ENCODE measurements at places on chromosomes 12 and 14. TPM values are rescaled to one million over a fixed set of nuclear protein-coding genes. Genes with fewer than 3 reads are reported as not detected.

The SLC2A13 gene
- total RNA-seq, result 17.5 TPM

The KRT83 gene
- total RNA-seq, result 0.14 TPM

The CNTN1 gene
- 0.05 TPM for total RNA-seq

The COX8C gene
- total RNA-seq, result not detected

The MDP1 gene
- 20.5 TPM for total RNA-seq

The DENND5B gene
- 4.3 TPM for total RNA-seq

The SLC35F4 gene
- total RNA-seq, result 3.5 TPM

The AQP2 gene
- total RNA-seq, result 0.09 TPM

The ANO2 gene
- 0.73 TPM for total RNA-seq

The TBC1D30 gene
- 15.8 TPM for total RNA-seq

The AKAP3 gene
- 3.7 TPM for total RNA-seq

The FSCB gene
- total RNA-seq, result 0.05 TPM

The PTPRB gene
- total RNA-seq, result 0.03 TPM

The KCNC2 gene
- total RNA-seq, result 1.1 TPM

The KCNA5 gene
- total RNA-seq, result 0.67 TPM

The PLXNC1 gene
- total RNA-seq, result 17.3 TPM

The PLEKHH1 gene
- total RNA-seq, result 7.3 TPM

The GXYLT1 gene
- 5.6 TPM for total RNA-seq

The CLEC1B gene
- total RNA-seq, result 0.31 TPM

The GLI1 gene
- 3.5 TPM for total RNA-seq

The RNASE7 gene
- 0.29 TPM for total RNA-seq

The SLC6A13 gene
- 5.9 TPM for total RNA-seq

The GLIPR1L1 gene
- not detected for total RNA-seq

The CHGA gene
- total RNA-seq, result 2.7 TPM

All from motor neuron (in vitro differentiated cells).